ENCODE measurements at places on chromosomes 13 and 19.
A peak's percentile ranks its signal among the peaks of the same experiment; 100 is the strongest.

DNA sequence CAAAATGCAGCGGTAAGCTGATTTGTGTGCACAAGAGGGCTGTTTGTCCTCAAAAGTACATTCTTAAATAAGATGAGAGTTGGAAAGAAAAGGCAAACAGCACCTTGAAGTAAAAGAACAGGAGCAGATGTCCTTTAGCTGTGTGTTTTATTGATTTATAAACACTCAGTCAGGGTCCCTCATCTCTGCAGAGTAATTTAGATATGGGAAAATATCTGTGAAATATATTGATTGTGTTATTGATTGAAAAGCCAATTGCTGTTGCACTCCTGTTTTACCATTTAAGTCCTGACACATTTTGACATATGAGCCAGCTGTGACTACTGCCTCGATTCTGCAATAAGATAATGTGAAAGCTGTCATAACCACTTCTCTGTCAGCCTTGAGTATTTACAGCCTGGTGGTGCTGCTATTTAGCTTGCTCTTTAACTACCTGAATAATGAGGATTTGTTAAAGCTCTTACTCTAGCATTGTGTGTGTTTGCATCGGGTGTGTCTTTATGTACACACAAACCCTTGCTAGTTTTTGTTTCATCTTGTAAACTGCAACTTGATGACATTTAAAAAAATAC lies 550.1 kb downstream of the DACH1 start:
- DNase-seq = no peak

DNA sequence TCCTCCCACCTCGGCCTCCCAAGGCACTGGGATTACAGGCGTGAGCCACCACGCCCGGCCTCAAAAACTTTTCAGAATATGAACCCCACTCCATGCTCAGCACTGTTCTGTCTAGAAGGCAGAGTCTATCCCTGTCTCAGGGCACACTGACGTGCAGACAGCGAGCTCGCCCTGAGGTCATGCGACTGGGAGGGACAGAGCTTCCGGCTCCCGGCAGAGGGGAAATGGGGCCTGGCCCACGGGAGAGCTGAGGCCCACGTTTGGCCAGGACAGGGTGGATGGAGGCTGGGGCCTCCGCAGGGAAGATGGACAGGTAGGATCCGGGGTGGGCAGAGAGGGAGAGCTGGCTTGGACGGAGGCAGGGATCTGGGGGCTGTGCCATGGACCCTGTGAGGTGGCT lies 2.8 kb upstream of the AZU1 start:
- peak; percentile 80 for DNase-seq

- peak; percentile 99 for DNase-seq
Measured at GRCh38 chr19:13152974-13153568, 2.9 kb downstream of the IER2 start.

- DNase-seq = peak; percentile 16
Measured at GRCh38 chr19:9847087-9847671, 12.1 kb downstream of the PIN1 start.

DNA sequence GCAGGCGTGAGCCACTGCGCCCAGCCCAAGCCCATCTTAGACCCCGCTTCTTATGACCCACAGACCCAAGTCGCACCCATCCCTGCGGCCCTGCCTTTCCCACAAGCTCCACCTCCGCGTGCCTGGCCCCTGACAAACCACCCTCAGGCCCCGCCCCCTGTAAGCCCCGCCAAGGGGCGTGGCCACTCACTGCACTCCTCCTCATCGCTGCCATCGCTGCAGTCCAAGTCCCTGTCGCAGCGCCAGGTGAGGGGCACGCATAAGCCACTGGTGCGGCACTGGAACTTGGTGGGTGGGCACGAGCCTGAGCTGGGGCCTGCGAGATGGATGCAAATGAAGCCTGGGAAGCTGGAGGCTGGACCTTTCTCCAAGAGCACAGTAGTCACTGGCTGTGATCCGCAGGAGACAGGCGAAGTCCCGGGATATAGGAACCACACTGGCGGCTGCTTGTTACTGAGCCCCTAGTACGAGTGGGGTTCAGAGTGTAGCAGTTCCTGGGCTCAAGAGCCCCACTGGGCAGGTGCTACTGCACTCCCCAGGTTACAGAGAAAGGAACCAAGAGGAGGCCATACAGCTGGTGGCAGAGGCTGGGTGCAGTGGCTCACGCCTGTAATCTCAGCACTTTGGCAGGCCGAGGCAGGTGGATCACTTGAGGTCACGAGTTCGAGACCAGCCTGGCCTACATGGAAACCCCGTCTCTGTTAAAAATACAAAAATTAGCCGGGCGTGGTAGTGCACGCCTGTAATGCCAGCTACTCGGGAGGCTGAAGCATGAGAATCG lies 3.1 kb downstream of the CD320 start:
- no peak for DNase-seq

GRCh38 chr19:8306235-8307054 lies 1.7 kb downstream of the CD320 start:
- no peak for DNase-seq

GRCh38 chr13:80496721-80497397 lies 155.9 kb upstream of the SPRY2 start:
- no peak for DNase-seq

DNA sequence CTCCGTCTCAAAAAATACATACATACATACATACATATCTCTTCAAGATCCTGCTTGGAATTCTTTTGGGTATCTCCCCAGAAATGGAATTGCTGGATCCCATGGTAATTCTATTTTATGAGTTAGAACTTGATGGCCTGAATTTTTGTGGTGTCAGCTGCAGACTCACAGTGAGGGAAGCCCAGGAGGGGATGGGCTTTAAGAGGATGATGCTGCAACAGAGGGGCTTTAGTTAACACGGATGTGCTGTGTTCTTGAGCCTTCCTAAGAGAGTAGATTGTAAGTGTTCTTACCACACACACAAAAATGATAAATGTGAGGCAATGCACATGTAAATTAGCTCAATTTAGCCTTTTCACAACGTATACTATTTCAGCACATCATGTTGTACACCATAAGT lies 31.8 kb downstream of the CACNG6 start:
- no peak for DNase-seq

DNA sequence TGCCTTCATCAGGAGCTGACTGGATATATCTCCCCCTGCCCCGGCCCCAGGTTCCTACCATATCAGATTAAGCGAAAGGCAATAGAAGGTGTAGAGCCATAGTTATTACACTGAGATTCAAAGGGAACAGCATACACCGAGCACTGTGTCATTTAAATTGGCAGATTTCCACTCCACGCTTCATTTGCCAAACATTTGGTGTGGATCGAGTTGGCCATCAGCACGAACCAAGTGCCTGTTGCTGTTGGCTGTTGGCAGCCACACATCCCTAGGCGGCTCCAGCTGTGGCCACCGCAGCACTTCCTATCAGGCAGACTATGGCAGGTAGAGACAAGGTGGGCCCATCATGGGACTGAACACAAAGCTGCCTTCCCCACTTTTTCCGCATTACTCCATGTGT lies 115.8 kb downstream of the CCNA1 start:
- DNase-seq = no peak

- peak; percentile 83 for DNase-seq
Measured at GRCh38 chr13:25847635-25848626, 203.9 kb downstream of the SHISA2 start.

DNA sequence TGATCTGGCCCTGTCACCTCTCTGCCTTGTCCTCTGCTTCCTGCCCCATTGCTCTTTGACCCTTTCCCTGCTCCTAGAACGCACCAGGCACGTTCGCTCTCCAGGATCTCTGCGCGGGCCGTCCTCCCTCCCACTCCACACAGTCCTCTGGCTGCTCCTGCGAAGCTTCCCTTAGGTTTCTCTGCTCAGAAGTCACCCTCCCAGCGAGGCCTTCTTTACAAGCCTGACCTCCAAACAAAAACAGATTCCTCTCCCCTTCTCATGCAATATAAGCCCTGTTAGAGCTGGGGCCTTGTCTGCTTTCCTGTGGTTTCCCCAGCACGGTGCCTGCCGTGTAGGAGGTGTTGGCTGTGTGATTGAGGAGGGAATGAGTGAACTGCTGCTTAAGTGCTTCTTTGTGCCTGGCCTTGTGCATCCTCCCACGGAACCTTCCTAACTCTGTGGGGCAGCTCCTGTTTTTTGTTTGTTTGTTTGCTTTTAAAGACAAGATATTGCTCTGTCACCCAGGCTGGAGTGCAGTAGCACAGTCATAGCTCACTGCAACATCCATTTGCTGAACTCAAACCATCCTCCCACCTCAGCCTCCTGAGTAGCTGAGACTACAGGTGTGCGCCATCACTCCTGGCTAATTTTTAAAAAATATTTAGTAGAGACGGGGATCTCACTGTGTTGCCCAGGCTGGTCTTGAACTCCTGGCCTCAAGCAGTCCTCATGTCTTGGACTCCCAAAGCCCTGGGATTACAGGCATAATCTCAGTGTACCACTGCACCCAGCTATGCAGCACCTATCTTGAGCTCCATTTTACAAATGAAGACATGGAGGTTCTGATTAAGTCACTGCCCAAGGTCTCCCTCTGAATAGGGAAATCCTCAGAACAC lies 82.0 kb downstream of the SIPA1L3 start:
- DNase-seq = no peak

- DNase-seq = no peak
Measured at GRCh38 chr13:93947651-93948050, 531.8 kb downstream of the DCT start.

DNA sequence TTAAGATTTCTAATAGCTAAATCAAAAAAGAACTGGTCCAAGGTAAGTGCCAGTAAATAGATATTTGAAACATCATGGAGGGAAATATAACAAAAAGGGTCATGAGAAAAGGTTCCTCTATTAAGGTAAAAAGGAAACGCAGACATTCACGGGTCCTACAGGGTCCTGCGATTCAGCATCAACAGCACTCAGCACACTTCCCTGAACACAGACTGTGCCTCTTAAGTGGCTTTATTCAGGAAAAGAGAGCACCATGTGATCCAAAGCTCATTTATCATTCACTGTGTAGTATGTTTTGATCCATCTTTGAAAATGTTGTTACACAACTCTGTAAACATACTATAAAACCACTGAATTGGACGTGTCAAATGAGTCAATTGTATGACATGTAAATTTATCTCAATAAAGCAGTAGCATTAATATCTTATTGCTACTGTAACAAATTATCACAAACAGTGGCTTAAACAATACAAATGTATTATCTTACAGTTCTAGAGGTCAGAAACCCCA lies 33.7 kb downstream of the CRYL1 start:
- no peak for DNase-seq

DNA sequence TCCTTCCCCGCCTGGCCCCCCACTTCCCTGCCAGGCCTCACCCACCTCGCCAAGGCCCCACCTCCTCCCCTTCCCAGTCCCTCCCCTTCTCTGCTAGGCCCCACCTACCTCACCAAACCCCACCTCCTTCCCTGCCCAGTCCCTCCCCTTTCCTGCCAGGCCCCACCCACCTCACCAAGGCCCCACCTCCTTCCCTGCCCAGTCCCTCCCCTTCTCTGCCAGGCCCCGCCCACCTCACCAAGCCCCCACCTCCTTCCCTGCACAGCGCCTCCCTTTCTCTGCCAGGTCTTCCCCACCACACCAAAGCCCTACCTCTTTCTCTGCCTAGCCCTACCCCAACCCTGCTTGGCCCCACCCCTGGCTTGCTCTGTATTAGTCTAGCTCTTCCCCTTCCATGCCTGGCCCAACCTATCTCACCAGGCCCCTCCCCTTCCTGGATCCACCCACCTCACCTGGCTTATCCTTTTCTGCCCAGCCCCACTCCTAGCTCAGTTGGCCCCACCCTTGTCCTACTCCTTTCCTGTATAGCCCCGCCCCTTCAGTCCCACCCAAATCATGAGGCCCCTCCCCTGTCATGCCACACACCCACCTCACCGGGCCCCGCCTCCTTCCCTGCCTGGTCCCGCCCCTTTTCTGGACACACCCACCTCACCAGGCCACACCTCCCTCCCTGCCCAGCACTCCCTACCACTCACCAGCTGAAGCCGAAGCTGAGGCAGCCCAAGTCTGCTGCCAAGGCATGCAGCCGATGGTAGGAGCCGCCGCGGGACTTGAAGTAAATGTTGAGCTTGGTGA lies 16.2 kb downstream of the CERS1 start:
- no peak for DNase-seq

DNA sequence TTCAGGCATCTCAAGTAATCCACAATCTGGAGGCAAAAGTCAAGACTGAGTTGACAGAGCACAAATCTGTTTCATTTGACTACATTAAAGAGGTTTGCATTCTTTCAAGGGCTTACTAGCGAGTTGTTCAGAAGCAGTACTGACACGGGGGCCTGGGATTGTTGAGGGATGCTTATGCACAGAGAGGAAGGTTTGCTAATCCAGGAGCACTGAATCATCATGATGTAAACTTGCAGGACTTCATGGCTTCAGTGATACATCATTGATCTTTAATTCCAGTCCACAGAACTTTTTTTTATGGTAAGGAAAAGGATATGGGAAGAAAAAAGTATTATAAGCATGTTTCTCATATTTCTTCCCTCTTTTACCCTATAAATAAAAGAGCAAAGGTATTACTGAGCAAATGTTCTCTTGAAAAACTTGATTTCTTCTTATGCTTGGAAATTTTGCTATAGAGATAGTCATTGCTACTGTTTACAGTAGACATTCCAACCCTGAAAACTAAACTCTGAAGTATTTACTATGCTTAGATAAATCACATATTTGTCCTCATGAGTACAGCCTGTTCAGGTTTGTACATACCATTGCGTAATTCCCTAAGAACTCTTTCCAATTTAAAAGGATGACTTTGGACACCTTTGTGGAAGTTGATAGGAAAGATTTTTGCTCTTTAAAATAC lies 65.8 kb upstream of the KPNA3 start:
- no peak for DNase-seq

- peak; percentile 80 for DNase-seq
Measured at GRCh38 chr13:32650705-32651311, 64.6 kb downstream of the PDS5B start.

GRCh38 chr13:46613409-46614049 lies 60.6 kb downstream of the LRCH1 start:
- no peak for DNase-seq

DNA sequence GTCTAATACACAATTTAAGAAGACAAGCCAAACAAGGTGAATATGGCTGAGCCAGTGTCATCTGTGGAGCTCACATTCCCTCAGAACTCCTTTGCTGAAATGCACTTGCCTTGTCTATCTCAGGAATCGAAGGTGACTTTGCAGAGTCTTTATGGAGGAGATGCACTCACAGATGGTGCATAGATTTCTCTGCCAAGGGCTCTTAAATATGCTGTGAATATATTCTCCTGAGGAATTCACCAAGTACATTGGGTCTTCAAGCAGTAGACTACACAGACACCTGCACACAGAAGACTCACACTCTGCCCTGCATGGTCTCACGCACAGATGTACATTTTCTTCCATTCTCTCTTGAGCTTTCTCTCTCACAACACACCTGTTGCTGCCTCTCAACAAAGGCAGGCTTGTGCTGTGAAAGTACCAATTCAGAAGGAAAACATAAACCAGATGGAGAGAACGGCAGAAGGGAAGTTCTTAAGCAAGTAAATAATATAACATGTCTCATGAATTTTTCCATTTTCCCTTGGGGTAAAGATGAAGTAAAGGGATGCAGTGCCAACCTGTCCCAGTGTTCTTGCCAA lies 174.7 kb downstream of the DLEU7 start:
- no peak for DNase-seq

DNA sequence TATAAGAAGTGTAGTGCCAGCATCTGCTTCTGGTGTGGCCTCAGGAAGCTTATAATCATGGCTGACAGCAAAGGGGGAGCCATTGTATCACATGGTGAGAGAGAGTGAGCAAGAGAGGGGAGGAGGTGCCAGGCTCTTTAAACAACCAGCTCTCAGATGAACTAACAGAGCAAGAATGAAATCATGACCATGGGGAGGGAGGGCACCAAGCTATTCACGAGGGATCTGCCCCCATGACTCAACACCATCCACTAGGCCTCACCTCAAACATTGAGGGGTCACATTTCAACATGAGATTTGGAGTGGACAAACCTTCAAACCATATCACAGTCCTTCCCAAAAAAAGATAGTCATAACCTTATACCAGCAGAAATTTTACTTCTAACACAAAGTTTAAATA lies 174.0 kb downstream of the GPC5 start:
- DNase-seq = no peak

Data from suppressor macrophage treated with lipopolysaccharide for 4 hours (primary cell).